WTC11 (cell line): ENCODE measurements at places on chromosomes 1 and 21. TPM values are rescaled to one million over a fixed set of nuclear protein-coding genes. Genes with fewer than 3 reads are reported as not detected.

Gene CR2
- total RNA-seq, result 3.8 to 7.6 TPM (median 6.5 TPM) in 3 replicates

Gene FCRL5
- total RNA-seq, result 0.70 to 0.89 TPM (median 0.78 TPM) in 3 replicates

Gene AMY2A
- 0.48 to 0.55 TPM (median 0.55 TPM) in 3 replicates for total RNA-seq

- DNase-seq, result no peak
- H3K27me3 ChIP-seq, result no peaks in the 10 kb centered on the region
- no peak overlapping the region for H3K4me3 ChIP-seq
- H3K27ac ChIP-seq, result 0 out of 2 replicates have a peak overlapping the region, but pooled peaks have one; percentile 14
Measured at GRCh38 chr1:11880911-11881748, 22.4 kb upstream of the NPPB start.
